KBM-7 (cell line): ENCODE measurements at places on chromosomes 7 and 10.

DNA sequence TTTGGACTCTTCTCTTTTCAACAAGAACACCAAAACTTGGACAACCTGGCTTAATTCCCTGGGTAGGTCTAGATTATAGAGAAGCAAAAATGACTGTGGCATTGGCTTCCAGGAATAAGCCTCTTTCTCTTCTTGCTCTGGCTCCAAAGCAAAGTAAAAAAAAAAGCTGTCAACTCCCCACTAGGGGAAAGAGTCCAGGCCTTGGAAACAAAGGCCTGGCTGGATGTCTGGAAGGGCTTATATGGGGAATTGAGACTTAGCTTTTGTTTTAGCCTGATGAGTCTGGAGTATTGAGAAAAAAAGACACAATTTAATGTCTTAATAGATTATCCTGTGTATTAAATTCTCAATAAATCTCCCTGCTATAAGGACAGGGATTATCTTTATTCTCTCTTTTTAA is 300.6 kb downstream of the SORCS3 start:
- no peak for DNase-seq

DNA sequence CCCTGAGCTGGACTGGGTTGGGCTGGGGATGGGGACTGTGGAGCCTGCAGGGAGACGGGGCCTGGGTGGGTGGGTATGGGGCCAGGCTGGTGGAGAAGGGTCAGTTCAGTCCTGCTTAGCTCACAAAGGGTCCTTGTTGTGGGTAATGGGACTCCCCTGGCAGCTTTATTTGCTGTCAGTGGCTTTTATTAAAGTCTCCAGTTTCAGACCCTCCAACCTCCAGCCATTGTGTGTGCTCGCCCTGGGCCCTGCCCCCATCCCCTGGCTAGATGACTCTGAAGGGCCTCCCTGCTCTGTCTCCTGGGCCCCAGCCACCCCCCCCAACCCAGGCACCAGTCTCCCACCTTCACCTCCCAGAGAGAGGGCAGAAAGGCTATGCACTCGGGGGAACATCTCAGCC is 44.4 kb upstream of the SLF2 start:
- no peak for DNase-seq

DNA sequence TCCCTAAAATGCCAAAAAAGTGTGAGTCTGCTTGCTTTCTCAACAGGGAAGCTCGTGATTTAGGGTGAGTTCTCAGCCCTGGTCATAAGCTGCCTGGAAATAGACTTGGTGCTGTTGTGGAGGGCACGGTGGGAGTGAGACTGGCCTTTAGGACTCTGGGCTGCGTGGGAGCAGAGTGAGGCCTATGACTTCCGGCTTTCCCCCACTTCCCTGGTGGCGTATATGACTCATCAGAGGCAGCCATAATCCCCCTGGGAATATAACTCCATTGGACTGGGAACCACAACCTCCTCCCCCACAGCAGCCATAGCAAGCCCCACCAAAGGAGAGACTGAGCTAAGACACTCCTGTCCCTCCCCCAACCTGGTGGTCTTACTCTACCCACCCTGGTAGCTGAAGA is 95.0 kb downstream of the PON1 start:
- DNase-seq = no peak

DNA sequence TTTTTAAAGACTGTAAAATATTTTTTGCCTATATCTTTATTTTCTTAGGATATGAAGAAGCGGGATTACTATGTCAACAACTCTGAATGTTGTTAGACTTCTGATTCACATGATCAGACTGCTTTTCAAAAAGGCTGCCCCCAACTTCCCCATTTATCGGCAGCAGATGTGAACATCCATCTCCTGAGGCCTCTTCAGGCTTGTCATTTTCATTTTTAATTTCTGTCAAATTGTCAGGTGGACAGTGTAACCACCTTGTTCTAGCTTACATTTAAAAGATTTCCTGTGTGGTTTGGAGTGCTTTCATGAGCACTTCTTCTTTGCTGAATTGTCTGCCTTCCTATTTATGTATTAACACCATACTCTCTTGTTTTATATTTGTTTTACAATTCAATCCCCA is 78.8 kb upstream of the GSDME start:
- peak; percentile 83 for DNase-seq

- no peak for DNase-seq
Measured at GRCh38 chr7:23208316-23208715, 26.5 kb downstream of the NUP42 start.

GRCh38 chr10:29370097-29371092 is 81.5 kb downstream of the LYZL1 start:
- no peak for DNase-seq

- DNase-seq = no peak
Measured at GRCh38 chr10:131450216-131450765, 138.8 kb upstream of the TCERG1L start.

GRCh38 chr10:8499312-8499711 is 444.8 kb downstream of the GATA3 start:
- DNase-seq = no peak

- no peak for DNase-seq
Measured at GRCh38 chr7:133452577-133452976, 199.7 kb downstream of the EXOC4 start.

- DNase-seq = no peak
Measured at GRCh38 chr10:77592946-77593636, 44.5 kb downstream of the KCNMA1 start.

GRCh38 chr10:95475827-95476468 is 85.2 kb downstream of the SORBS1 start:
- DNase-seq = no peak

DNA sequence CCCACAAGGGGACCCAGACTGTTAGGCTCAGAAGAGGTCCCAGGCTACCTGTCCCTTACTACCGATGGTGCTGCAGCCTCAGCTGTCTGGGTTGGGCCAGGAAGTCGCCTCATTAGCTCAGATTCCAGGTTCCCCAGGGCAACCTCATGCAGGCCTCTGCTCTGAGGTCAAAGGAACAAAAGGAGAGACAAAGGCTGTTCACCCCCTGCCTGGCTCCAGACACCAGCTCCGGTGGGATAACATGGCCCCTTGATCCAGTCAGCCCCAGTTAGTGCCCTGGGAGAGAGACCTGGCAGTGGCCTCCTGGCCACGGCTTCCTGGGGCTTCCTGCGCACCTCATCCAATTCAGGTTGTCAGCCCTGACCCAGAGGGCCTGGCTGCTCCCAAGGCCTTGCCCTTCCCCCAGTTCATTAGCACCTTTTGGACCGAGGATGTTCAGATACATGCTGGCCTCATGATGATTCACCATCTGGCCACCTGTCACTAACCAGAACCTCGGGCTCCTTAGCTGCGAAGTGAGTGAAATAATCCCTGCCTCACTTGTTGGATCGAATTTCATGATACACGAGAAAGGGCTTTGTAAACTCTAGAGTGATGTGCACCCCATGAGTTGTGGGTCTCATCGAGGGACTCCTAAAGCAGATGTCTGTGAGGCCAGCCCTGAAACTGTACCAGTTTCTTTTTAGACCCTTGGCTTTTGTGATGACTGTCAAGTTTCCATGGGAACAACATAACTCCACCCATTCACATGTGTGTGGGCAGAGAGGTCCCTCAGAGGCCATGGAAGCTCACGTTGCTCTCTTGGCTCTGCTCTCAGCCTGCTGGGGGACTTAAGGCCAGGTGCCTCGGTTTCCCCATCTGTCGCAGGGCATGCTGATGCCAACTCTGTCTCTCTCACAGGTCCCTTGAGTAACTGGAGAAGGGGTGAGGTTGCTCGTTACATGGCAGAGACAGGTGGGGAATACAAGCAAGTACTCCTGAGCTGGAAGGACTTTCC is 79.5 kb upstream of the PCBD1 start:
- DNase-seq = peak; percentile 11

DNA sequence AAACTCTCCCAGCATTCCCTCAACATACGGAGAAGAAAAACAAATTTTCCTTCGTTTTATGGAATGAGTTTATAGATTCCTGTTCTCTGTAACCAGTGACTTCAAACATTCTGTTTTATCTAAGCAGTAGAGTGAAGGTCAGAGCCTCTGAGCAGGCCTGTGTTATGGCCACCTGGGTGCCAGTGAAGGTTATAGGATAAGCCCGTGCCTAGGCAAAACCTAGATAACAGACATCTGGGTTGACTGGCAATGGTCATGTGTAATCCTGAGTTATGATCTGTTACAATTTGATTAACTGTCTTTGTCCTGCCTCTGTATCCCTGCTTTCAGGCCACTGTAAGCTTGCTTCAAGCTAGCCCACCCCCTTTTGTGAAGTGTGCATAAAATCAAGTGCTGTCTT is 8.3 kb downstream of the LSM5 start:
- no peak for DNase-seq

DNA sequence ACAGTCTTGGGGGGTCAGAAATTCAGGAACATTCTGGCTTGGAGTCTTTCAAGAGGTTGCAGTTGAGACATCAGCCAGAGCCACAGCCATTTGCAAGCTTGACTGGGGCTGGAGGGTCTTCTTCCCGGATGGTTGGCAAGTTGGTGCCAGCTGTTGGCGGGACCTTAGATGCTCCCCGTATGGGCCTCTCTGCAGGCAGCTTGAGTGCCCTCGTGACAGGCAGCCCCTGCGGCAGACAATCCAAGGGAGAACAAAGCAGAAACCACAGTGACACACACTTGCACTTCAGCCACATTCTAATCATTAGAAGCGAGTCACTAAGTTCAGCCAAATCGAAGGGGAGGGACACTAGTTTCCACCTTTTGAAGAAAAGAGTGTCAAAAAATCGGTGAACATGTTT is 59.4 kb upstream of the MXI1 start:
- peak; percentile 18 for DNase-seq

- DNase-seq = peak; percentile 61
Measured at GRCh38 chr7:36287371-36288241, 102.1 kb upstream of the ANLN start.

DNA sequence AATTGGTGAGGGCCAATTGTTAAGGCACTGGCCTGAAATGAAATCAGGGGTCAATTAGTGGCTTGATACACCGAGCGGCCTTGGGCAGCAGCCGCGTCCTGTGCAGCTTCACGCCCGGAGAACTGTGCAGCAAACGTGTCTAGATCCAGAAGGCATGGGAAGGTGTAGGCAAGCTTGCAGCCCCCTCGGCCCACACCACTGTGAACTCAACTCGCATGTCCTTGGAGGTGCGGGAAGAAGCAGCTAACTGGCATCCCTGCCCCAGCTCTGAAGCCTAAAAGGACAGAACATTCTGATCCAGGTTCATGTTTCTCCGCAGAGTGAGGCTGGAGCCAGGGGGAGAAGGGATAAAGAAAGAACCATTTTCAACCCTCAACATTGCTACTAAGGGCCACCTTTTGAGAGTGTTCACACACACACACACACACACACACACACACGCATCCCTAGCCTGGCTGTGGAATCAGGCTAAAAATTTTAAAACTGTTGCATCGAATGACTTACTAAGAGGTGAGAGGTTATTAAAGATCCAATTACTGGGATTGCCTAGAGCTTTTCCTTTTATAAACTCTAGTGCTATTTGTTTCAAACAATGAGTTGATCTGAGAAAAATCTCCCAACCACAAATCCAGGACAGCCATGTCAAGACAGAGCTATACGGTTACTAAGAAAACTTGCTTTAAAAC is 104.0 kb downstream of the PARP12 start:
- DNase-seq = no peak

DNA sequence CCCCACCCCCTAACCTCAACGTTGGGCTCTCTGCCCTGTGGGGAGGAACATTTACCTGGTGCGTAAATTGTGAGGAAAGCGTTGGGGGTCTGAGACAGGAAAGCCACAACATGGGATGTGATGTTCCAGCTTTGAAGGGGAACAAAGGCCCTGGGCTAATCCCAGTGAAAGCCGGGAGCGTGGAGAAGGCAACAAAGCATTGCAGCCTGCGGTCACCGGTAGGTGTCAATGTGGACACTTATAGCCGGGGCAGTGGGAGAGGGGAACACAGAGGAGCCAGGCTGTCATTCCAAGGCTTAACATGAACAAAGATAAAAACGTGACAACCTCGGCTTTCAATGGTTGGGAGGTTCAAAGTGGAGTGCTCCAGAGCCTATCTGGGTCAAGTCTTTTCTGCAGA is 12.7 kb downstream of the PTF1A start:
- DNase-seq = no peak

- no peak for DNase-seq
Measured at GRCh38 chr7:24939416-24939815, 40.6 kb downstream of the OSBPL3 start.

DNA sequence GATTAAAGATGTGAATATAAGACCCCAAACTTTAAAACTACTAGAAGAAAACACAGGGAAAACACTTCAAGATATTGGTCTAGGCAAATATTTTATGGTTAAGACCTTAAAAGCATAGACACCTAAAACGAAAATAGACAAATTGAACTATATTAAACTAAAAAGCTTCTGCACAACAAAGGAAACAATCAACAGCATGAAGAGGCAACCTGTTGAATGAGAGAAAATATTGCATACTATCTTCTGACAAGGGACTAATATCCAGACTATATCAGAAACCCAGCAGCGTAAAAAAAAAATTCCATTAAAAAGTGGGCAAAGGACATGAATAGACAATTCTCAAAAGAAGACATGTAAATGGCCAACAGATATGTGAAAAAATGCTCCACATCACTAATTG is 18.6 kb downstream of the PAPSS2 start:
- DNase-seq = no peak

DNA sequence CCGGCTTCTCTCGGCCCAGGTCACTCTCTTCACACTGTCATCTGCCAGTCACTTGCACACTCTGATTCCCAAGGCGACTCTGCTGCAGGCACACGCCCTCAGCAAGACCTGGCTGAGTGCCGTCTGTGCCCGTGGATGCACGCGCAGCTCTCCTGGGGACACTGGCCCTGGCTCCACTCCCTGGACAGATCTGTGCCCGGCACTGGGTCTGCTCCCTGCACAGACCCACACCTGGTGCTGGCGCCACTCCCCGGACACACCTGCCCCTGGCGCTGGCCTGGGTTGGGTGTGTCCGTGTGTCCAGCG is 133.2 kb downstream of the DNAJB6 start:
- no peak for DNase-seq

DNA sequence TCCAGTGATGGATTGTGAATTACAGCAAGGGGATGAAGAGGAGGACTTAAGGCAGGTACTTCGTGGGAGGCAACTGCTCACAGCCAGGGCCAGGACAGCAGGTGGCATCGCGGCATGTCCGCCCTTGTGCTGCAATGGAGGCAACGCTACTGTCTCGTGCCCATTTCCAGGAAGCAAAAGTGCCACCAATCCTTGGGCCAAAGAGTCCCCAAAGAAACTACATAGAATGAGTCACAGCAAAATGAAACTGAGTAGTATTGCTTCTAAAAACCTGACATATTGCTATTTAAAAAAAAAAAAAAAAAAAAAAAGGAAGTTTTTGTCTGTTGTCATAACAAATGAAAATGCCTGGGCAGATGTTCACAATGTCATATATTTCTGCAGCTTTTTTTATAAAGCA is 46.6 kb downstream of the RSU1 start:
- DNase-seq = peak; percentile 10
